ENCODE measurements at places on chromosomes 16 and 17.

DNA sequence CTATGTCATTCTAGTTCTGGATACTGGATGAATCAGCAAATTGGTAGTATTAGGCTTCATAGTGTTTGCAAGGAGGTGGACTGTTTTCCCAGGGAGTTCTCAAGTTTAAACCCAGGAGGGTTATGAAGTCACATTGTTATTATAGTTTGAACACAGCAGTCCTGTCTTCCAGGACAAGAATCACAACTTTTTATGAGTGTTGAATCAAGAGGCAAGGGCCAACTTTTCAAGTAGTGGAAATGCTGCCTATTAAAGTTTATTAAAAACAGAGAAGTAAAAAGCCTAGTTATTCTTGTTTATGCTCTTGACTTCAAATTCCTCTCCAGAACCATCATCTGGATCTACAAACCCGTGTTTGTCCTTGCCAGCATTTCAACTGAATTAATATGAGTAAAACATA, 86.3 kb upstream of the GOT2 start:
- no peak for DNase-seq

- DNase-seq: no peak
Measured at GRCh38 chr16:3810198-3810664, 70.3 kb downstream of the CREBBP start.

DNA sequence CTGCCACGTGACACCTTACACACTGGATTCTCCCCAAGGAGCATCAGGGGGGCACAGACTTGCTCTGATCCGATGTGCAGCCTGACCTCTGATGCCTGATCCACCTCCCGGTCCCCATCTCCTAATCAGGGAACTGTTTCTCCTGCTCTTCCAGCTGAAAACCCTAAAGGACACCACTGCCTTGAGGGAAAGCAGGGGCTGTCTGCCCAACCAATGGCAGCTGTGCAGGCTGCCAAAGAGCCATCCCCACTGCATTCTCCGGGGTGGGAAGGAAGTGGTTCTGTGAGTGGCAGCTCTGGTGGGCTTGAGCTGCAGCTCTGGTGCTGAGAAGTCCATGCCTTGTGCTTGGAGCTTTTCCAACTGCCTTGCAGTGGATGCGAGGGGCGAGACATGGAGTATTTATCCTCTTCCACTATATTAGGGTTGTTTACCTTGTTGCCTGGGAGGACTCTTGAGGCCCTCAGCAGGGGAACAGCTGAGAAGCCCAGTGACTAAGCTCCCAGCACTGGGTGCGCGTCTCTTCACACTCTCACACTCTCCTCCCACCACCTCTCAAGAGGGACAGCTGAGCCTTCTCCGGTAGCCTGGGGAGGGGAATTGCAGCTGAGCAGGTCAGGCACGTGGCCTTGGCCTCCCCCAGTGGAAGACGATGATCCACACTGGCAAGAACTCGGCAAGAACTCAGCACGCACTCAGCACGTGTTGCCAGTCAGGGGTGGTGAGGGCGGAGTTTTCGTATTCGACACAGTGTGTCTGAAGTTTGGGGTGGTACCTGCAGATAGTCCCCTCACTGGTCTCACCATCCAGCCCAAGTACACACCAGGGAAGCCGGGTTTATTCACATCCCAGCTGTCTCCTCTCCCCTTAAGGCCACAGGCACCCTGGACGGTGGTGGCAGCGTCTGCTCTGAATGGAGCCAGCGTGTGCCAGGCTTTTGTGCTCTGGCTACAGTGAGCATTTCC, 21.1 kb upstream of the SPATA32 start:
- no peak for DNase-seq

DNA sequence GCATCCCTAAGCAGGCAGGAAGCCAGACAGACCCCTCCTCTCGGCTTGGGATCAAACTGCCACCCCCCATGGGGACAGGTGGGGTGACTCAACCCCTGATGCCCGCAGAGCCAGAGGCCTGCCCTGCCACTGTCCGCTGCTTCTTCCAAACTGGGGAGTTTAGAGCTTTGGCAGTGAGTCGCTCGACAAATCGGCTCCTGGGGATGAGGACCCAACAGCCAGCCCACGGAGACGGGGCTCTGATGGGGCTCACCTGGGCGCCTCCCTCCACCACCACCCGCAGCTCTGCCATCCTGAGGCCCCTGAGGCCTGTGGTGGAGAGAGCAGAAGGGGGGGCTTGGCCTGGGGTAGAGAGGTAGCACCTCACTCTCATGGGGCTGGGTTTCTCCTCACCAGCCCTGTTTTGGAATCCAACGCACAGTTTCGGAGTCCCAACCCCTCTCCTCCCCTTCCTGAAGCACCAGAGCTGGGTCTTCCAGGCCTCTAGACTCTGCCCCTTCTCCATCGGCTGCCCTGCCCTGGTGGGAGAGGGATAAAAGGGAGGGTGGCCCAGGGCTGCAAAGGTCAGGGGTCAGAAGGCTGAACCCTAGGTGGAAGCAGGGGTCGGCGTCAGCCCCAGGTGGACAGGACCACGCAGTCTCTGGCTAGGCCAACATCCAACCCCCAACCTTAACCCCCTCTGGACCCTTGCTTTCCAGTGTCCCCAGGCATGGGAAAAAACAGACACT, 5.8 kb downstream of the PRSS22 start:
- no peak for DNase-seq

DNA sequence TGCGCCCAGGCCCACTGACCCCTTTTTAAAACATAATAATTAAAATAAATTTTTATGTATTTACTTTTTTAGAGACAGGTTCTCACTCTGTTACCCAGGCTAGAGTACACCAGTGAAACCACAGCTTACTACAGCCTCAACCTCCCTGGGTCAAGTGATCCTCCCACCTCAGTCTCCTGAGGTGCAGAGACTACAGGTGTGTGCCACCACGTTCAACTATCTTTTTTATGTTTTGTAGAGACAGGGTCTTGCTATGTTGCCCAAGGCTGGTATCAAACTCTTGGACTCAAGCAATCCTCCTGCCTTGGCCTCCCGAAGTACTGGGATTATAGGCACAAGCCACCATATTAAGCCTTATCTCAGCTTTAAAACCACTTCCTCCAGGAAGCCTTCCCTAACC, 56.1 kb upstream of the BCAR1 start:
- no peak for DNase-seq

Measured in stimulated activated CD4-positive, alpha-beta T cell treated with anti-CD3 and anti-CD28 coated beads, Interleukin-1b, Interleukin-23, amount 100 ng/mL, for 4 hours (primary cell).